Left kidney (tissue), 8 donors: ENCODE measurements at places on chromosomes 1 and 21.

GRCh38 chr1:214637722-214638458, 34.9 kb downstream of the CENPF start:
- peak; percentile 20 for DNase-seq

GRCh38 chr21:45985471-45986315, 4.1 kb downstream of the COL6A1 start:
- no peak for DNase-seq

DNA sequence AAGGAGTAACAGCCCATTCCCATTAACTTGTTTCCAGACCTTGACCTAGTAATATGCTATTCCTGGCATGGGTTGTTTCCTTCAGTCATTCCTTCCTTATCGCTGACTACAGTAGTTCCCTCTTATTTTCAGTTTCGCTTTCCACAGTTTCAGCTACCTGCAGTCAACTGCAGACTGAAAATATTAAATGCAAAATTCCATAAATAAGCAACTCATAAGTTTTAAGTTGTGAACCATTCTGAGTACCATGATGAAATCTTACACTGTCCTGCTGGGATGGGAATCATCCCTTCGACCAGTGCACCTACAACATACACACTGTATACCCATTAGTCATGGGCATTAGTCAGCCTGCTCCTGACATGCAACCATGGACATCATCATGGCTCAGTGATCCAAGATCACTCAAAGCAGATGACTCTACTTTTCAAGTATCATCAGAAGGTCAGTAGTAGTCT, 66.7 kb downstream of the CCDC30 start:
- DNase-seq, result no peak

DNA sequence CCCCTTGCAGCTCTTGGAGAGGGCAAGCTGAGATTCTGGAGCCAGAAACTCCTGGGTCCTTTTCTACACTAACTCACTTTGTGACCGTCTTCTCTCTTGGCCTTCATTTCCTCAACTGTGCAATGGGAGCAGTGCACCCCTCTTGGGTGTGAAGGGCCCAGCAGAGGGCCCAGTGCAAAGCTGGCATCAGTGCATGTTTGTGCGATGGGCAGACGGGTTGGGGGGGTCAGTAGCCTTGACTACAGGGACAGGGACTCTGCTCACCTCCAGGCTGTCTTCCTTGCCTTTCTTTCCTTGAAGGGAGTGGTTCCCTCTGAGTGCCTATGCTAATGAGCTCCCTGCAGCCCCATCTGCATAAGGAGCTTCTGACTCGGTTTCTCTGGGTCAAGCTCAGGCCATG, 51.0 kb downstream of the EDN2 start:
- no peak for DNase-seq

DNA sequence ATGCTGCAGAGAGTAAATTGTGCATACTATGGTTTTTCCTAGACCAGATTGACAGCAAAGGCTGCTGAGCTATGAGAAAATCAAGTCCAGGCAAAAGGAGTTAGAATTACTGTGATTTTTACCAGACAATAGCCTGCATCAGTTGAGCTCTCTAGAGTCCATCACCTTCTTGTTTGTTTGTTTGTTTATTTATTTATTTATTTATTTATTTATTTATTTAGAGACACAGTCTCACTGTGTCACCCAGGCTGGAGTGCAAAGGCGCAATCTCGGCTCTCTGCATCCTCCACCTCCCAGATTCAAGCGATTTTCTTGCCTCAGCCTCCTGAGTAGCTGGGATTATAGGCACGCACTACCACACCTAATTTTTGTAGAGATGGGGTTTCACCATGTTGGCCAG, 24.2 kb upstream of the ABCB10 start:
- no peak for DNase-seq

GRCh38 chr21:33434770-33435360, 31.7 kb downstream of the IFNGR2 start:
- no peak for DNase-seq

- DNase-seq, result no peak
Observed at GRCh38 chr1:88801575-88802208, 89.7 kb downstream of the GTF2B start.

DNA sequence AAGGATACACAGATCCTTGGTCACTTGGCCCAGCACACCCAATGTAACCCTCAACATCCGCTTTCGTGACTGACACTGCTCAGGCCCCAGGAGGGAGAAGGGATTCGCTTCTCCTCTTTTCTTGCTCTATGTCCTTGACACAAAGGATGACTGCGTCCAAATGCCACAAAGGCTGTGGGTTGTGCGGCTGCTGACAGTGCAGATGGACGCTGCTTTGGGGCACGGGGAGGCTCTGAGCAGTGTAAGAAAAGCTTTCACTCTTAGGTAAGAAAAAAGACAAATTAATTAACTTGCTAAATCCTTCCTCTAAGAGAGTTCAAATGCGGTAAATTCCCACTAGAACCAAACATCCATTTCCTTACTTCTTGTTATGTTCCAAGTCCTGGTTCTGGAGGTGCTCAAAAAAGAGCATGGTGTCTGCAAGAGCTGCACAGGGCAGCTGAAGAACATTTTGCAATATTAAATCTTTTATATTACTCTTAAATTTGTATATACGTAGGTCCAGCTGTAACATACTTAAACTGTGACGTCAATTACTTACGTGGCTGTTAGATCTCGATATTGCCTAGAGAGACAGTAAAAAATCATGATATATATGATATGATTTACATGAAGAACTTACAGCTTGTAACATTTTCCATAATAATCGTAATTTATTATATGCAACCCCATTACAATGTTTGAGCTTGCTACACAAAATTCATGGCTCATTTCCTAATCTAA, 19.4 kb upstream of the EPHB2 start:
- DNase-seq, result no peak

GRCh38 chr1:71413441-71414175, 332.8 kb upstream of the ZRANB2 start:
- DNase-seq, result no peak

- peak; percentile 57 for DNase-seq
Observed at GRCh38 chr1:10724052-10724494, 72.4 kb downstream of the CASZ1 start.

- no peak for DNase-seq
Observed at GRCh38 chr1:211735208-211736170, 60.1 kb upstream of the NEK2 start.

- DNase-seq, result no peak
Observed at GRCh38 chr21:43758811-43759210, 17.3 kb downstream of the CSTB start.

DNA sequence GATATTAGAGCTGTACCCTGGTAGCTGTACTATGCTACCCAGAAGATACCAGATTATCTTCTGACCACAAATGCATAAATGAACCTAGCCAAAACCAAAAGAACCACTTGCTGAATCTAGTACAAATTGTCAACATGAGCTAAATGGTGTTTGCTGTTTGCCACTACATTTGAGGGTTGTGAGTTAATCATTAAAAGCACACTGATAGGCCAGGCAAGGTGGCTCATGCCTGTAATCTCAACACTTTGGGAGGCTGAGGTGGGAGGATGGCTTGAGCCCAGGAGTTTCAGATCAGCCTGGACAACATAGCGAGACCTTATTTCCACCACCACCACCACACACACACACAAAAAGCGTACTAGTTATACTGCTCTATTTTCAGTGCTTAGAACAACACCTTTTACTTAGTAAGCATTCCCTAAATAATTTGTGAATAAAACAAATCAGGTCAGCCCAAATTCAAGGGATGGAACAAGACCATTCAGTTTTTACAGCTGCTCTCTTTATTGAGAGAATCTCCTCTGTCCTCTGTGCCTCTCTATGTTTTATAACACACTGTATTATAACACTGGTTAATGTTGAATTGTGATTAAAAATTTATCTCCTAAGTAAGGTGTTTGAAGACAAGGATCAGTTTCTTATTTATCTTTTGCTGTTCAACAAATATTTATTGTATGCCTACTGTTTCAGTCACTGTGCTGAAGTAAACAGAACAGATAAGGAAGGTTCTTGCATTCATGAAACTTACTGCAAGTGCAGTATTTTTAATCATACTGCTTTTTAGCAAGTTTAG, 44.0 kb downstream of the MAGI3 start:
- DNase-seq, result no peak

DNA sequence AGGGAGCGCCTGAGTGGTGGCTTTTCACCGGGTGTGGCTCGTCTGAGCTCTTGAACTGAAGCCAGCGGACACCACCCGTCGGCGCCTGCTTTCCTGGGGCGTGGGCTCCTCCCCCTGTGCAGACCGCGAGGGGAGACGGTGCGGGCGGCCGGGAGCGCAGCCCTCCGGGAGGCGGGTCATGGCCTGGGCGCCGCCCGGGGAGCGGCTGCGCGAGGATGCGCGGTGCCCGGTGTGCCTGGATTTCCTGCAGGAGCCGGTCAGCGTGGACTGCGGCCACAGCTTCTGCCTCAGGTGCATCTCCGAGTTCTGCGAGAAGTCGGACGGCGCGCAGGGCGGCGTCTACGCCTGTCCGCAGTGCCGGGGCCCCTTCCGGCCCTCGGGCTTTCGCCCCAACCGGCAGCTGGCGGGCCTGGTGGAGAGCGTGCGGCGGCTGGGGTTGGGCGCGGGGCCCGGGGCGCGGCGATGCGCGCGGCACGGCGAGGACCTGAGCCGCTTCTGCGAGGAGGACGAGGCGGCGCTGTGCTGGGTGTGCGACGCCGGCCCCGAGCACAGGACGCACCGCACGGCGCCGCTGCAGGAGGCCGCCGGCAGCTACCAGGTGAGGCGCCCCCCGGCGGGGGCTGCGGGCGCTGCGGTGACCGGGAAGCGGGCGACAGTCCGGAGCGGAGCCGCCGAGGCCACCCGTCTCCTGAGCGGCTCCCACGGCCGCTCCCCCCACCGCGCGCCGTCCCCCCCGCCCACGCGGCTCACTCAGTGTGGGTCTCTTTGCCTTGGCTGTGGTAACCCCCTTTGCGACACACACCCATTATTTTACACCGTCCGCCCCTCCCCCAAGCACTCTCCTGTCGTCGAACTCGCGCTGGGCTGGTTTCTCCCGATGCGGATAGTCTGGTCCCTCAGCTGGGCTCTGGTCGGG, at the start of gene TRIM58:
TSS of gene TRIM58 (plus strand) at position 119 of the 916 bp plus-strand sequence. CDS start at position 179, 60 bp downstream.
- peak; percentile 17 for DNase-seq

DNA sequence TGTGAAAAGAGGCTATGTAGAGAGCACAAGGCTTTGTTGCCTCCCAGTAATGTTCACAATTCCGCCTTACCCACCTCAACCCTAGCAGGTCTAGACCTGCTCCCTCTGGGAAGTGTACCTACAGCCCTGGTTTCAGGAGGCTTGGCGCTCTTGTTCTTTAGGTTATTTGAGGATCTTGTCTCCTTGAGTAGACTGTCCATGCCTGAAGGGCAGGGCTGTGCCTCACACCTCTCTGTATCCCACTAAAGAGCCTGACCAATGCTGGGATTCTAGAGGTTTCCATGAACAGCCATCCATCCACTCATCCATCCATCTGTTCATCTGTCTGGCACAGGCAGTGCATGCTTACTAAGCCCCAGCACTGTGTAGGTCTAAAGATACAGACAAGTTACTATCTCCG, 1.0 kb downstream of the RAB7B start:
- no peak for DNase-seq

GRCh38 chr1:151474745-151475144, 15.5 kb upstream of the POGZ start:
- no peak for DNase-seq
